Gastroesophageal sphincter (tissue), 4 donors: ENCODE measurements at places on chromosomes 13 and 19. TPM values are rescaled to one million over a fixed set of nuclear protein-coding genes. Genes with fewer than 3 reads are reported as not detected.

- no peak for ATAC-seq
Observed at GRCh38 chr19:43496960-43497359, 7.6 kb downstream of the PHLDB3 start.

OR7A5 gene
- total RNA-seq = not detected

CLPTM1 gene
- 42.4 TPM for total RNA-seq

- no peak for ATAC-seq
Observed at GRCh38 chr13:61086087-61086486, 329.6 kb downstream of the PCDH20 start.

MAB21L1 gene
- 1.2 TPM for total RNA-seq

ADGRE3 gene
- total RNA-seq = not detected

DNA sequence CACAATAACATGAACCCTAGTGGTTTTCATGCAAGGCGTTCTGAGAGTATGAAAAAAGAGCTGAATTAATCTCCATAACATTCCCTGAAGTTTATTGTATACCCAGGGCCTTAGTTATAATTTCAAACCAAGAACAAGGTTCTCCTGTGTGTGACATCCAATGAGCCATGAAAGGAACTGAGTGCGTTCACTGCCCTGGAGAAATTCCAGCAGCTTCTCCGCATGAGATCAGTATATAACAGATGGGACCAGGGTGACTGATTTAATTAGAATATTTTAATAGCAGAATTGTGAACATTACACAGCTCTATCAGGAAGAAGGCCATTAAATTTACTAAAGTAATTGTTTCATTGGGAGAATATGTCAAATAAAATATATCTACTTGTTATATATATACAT, 1190.5 kb upstream of the SLC10A2 start:
- ATAC-seq = no peak

GRCh38 chr13:59547950-59548349, 615.8 kb downstream of the DIAPH3 start:
- ATAC-seq = no peak

GRCh38 chr19:29967623-29968022, 25.6 kb downstream of the URI1 start:
- no peak for ATAC-seq

DNA sequence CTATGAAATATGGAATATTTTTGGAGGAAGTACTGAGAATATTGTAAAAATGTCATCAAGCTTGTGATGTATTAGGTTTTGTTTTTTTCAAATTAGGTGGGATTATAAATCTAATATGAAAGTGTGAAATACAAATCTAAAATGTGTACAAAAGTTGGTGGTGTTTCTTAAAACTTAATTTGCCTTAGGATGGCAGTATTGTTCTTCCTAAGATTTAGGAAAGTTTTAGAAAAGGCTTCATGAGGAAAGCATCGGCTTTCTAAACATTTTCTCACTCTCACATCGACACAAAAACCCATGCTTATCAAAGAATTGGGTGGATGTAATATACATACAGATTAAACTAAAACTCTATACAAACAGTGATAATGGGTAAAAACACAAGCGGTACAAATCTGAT, 972.0 kb upstream of the PCDH20 start:
- ATAC-seq = no peak

- ATAC-seq = no peak
Observed at GRCh38 chr19:33956941-33957340, 160.3 kb downstream of the KCTD15 start.

DNA sequence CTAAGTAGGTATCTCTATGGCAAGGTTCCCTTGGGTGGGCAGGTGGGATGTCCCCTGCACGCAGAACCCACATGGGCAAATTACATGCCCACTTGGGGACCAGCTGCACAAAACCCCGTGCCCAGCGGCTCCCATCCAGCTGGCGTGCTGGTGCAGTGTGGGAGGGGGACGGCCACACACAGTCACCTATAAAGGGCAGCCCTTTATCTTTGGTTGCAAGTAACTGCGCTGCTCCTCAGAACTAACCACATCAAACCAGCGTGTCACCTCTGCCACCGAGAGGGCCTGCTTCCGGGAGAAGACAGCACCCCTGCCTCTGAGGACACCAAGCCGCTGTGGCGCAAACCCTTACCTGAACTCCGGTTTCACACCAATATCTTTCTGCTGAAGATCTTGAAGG, 32.2 kb downstream of the ANKRD27 start:
- ATAC-seq = no peak

DNA sequence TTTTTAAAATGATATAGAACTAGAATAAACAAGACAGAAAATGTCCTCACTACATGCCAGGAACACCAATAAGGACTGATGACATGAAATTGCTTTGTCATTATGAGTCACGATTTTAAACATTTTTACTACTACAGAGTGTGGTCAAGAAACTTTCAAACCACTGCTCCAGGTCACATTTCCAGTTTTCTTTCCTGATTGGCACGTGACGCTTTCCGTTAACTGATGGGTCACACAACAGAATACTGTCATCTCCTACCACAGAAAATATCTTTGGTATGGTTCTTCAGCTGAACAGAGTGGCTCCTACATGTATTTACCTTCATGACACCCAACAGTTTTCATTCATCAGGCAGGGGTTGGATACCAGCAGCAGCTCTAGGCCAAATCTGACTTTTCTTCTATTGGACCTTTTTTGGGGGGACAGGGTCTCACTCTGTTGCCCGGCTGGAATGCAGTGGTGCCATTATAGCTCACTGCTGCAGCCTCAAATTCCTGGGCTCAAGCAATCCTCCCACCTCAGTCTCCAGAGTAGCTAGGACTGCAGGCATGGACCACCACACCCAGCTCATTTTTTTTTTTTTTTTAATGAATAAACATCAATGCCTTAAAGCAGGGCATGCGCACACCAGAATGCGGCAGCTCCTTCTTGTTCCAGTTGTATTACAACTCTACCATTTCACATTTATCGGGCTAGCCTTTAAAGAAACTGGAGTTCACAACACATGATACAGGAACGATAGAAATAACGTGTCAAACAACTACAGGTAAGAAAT, 147.4 kb downstream of the RNF17 start:
- ATAC-seq = no peak

- peak; percentile 67 for ATAC-seq
Observed at GRCh38 chr13:39263033-39263432, 224.8 kb downstream of the NHLRC3 start.

DNA sequence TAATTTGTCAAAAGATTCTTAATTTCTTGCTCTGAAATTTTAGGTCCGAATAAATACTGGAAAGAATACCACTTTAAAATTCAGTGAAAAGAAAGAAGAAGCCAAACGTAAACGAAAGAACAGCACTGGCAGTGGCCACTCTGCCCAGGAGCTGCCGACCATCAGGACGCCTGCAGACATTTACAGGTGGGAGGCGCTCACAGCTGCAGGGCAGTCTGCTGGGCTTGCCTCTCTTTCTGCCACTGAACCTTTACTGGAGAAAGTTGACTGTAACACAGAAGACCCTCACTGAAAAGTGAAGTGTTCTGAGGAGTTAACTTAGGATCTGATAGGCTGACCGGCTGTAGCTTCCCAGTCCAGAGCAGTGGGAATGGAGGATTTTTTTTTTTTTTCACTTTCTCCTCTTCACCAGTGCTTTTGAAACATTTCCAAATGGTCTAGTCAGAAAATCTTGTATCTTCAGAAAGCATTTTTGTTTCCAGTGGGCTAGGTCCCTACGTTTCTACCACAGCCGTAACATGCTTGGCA, 69.1 kb downstream of the URI1 start:
- no peak for ATAC-seq

DNA sequence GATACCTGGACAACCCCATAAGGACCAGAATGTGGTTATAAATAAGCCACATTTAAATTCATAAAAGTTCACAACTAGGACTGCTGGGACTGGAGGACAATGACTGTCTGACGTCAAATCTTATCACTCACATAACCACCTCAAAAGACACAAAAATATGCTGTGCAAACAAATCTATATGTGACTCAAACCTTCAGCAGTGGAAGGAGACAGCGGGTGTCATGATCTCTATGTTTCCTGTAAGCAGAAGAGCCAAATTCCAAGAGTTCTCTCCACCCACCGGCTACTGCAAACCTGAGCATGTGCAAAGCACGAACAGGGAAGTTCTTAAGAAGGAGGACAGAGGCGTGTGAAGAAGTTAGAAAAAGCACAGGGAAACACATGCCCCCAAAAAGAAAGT, 113.2 kb downstream of the MYCBP2 start:
- ATAC-seq = no peak
